ENCODE measurements at places on chromosomes 16 and 17.
A peak's percentile ranks its signal among the peaks of the same experiment; 100 is the strongest.

GRCh38 chr17:72373910-72374741 lies 253.3 kb downstream of the SOX9 start:
- DNase-seq = no peak

DNA sequence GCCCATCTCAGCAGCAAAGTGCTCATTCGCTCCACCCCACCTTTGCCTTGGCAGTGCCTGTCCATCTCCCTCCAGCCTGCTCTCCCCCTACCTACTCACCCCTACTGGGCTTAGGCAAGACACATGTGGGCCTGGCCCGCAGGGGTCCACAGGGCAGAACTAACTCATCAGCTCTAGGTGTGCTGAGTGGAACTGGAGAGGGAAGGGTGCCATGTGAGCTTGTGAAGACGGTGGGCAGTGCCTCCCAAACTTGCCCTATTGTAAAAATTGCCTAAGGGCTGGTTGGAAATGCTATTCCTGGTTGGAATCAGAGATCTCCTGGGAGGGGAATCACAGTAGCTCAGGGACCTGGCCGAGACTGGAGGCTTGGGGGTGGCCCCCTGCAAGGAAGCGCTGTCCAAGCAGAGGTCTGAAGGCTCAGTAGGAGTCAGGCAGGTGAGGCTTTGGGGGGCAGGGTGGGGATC lies 29.1 kb upstream of the TNS4 start:
- DNase-seq = no peak

- no peak for DNase-seq
Observed at GRCh38 chr16:50863644-50864144, 121.8 kb downstream of the CYLD start.

- no peak for DNase-seq
Observed at GRCh38 chr16:6189216-6189615, 1091.6 kb upstream of the EEF2KMT start.

DNA sequence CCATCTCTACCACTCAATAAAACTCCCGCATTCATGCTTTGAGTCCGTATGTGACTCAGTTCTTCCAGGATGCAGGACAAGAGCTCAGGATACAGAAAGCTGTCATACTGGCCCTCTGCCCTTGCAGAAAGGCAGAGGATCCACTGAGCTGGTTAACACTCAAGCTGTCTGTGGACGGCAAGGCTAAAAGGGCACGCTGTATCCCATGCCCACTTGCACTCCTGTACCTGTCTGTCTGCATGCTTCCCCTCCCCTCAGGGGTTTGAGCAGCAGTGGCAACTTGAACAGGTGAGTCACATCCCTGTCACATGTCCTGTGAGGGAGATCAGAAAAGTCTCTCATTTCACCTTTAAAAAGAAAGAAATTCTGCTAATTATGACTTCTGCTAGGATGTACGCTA lies 293.8 kb downstream of the HS3ST3B1 start:
- DNase-seq = no peak

DNA sequence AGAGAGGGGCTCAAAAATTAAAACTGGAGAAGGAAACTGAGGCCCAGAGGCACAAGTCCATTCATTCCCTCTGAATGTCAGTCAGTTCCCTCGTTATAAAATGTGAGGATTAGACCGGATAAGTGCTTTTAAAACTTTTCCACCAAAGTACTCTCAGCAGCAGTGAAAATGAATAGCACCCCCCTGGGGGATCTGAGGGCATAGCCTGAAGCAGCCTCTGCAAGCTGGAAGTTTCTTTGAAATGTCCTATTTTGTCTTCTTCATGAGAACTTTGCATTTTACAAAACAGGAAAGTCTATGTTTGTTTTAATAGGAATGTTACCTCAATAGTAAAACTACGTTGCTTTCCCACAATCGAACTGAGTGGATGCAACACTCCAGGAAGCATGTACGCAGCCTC lies 273.0 kb downstream of the CEP112 start:
- DNase-seq = no peak

DNA sequence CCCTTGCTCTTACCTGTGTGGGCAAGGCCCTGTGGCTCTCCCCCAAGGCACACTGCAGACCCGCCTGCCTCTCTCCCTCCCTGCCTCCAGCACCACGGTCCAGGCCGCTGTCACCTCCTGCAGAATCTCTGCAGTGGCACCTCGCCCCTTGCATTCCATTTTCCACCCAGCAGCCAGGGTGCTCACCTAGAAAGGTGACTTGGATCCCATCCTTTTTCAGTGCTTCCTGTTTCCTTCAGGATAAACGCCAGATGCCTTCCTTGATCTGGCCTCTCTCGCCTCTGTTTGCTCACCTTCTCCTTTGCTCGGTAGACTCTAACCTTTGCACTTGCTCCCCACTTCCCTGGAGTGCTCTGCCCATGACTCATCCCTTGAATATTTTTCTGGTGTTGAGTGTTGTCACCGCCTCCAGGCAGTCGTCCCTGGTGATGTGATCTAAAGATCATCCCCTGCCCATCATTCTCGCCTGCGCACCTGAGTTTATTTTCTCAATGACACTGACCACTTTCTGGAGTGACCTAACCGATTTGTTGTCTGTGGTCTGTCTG lies 79.2 kb upstream of the LGALS9 start:
- no peak for DNase-seq

- DNase-seq = no peak
Observed at GRCh38 chr17:79919862-79920720, 80.9 kb upstream of the CBX4 start.

GRCh38 chr17:50954641-50955121 lies 88.5 kb upstream of the TOB1 start:
- DNase-seq = no peak

GRCh38 chr17:48143629-48144028 lies 36.1 kb downstream of the SNX11 start:
- no peak for DNase-seq

GRCh38 chr16:10156099-10156498 lies 26.1 kb downstream of the GRIN2A start:
- DNase-seq = no peak

DNA sequence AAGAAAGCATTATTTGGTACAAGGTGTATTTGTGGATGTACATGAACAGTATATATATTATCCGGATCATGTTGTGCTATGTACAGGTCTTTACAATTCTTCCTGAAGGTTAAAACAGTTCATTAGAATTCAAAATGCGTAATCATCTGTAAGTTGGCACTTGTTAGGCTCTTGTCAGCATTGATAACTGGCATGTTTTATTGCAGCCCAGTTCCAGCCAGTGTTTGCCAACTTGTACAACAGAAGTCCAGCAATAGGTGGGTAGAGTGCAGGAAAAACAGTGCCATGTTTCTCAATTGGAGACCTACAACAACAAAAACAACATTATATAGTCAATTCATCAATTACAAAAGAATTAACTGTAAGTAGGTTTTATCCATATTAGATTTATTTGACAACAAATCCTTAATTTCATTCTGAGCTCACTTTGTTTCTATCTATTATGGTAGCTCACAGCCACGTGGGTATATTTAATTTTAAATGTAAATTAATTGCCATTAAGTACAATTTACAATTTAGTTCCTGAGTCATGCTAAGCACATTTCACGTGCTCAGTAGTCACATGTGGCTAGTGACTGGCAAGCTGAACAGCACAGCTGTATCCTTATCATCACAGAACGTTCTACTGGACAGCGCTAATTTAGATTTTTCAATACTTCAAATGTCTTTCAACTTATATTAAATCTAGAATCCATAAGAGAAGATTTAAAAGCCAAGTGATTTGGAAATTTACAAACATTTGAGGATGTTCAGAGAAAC lies 8.6 kb upstream of the ANKFY1 start:
- no peak for DNase-seq

GRCh38 chr17:17675925-17676534 lies 5.2 kb upstream of the RAI1 start:
- no peak for DNase-seq

- DNase-seq = no peak
Observed at GRCh38 chr16:66137853-66138252, 228.6 kb upstream of the CDH5 start.

- no peak for DNase-seq
Observed at GRCh38 chr16:51753467-51754127, 602.5 kb upstream of the SALL1 start.

DNA sequence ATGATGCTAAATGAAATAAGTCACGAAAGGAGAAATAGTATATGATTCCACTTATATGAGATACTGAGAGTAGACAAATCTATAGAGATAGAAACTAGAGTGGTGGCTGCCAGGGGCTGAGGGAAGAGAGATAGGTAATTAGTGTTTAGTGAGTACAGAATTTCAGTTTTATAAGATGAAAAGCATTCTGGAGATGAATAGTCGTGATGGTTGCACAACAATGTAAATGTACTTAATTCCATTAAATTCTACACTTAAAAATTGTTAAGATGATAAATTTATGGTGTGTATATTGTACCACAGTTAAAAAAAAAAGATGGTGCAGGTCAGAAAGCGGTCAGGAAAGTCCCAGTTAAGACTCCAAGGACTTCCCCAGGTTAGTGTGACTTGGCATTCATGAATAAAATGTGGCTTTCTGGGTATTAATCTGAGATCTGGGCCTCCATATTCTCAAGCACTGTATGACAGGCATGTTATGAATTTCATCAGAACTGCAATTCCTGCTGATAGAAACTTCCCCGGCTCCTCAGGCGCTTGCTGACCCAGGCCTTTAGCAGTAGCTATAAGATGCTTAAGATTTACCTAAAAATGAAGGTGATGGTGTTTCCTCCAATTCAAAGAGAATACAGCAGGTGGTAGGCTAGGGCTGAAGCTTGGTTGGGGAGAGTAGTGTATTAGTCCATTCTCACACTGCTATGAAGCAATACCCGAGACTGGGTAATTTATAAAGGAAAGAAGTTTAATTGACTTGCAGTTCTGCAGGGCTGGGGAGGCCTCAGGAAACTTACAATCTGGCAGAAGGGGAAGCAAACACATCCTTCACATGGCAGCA lies 115.3 kb upstream of the SOX9 start:
- DNase-seq = no peak

- no peak for DNase-seq
Observed at GRCh38 chr16:72024862-72025382, 16.4 kb downstream of the DHODH start.

DNA sequence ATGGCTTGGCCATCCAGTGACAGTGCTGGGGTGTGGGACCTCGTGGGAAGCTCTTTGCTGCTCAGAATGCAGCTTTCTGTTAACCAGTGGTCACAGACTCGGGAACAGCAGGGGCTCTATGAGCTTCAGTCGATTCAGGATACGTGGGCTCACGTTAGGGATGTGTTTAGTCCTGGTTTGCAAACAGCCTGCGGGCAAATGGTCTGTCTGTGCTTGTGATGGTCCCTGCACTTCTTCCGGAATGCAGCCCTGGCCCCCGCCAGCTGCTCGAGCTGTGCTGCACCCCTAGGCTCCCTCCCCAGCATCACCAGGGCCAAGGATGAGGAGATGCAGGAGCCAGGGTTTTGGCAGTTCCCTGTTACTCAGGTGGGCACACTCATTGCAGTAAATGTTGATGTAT lies 172.8 kb upstream of the CHMP6 start:
- no peak for DNase-seq

DNA sequence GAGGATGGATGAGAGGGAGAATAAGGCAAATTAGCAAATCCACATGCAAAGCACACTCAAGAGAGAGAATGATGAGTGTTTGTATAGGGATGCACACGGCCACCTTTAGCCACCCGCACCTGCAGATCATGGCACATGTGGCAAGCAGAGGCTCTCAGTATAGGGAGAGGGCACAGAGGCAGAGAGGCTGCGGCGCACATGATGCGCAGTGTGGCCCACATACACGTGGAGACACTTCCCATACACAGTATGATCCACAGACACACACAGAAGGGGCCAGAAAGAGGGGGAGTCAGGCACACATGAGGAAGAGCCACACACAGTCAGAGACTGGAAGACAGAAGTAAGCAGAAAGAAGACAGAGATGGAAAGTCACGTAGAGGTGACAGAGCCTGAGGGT lies 6.5 kb upstream of the CHD3 start:
- no peak for DNase-seq

DNA sequence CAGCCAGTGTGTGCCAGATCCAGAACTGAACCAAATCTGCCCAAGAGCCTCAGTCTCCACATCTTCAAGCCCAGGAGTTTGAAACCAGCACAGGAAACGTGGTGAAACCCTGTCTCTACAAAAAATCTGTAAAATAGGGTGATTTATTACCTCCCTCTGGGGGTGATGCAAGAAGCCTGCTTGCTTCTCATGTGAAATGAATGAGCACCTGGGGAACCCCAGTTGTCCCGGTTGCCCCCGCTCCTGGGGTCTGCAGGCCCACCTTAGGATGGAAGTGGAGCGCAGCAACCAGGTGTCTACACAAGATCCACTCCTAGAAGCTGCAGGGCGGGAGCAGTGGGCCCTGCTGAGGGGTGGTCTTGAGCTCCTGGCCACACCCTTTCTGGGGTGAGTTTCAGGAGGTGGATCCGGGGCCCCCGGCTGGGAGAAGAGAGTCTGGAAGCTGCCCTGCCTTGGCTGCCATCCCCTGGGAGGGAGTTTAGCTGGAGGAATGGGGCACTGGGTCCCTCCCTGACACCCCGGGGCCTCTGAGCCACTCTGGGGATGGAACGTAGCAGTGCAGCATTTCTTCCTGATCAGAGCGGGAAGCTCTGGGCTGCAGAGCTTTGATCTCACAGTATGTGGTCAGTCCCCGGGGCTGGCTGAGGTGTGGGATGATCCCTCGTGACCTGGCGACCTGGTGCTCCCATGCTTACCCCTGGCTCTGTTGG lies 117.8 kb downstream of the RAB11FIP4 start:
- no peak for DNase-seq

GRCh38 chr17:38587203-38587602 lies 18.5 kb downstream of the SRCIN1 start:
- no peak for DNase-seq

- no peak for DNase-seq
Observed at GRCh38 chr16:10297341-10298006, 88.4 kb upstream of the ATF7IP2 start.

DNA sequence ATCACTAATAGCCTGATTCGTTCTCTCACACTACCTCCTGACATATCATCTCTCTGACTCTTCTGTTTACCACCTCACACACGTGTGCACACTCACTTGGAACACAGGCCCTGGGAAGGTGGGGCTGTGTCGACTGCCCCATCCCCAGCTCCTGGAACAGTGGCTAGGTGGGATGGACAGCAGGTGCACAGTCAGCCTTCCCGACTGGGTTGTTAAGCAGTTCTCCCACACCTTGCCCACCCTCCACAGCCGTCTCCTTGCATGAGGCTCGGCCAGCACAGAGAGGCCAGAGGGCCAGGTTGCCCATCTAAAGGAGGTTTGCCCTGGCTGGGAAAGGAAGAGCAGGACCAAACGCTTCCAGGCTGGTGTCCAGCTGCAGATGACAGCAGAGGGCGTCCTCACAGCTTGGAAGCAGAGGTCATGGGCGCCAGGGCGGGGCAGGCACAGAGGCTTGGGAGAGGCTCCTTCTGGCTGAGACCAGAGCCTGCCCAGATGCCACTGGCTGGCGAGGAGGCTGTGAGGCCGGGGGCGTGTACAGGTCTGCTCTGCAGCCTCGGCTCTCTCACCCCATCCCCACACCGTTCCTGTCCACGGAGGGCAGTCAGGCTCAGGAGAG lies 92.8 kb downstream of the AMFR start:
- peak; percentile 56 for DNase-seq
